ENCODE measurements at places on chromosomes 5 and 9. TPM values are rescaled to one million over a fixed set of nuclear protein-coding genes. Genes with fewer than 3 reads are reported as not detected.

- no peak for ATAC-seq
Observed at GRCh38 chr9:97850746-97851445, 2.1 kb upstream of the FOXE1 start.

DNA sequence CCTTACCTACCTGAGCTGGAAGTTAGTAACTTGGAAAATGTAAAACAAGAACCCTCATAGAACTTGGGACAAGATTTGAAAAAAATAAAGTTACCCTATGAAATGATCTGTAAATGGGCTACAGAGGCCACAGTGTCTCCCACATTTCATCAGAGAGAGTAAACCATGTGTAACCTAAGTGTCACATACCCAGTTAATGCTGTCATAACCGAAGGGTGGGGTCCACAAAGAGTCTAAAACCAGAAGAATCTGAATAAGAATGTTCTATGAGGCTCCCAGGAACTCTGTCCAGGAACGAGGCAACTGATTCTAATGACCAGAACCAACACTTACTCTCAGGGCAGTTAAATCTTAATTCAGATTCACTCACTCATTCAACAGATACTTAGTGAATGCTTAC, 1.0 kb upstream of the FAM13B start:
- no peak for ATAC-seq

DNA sequence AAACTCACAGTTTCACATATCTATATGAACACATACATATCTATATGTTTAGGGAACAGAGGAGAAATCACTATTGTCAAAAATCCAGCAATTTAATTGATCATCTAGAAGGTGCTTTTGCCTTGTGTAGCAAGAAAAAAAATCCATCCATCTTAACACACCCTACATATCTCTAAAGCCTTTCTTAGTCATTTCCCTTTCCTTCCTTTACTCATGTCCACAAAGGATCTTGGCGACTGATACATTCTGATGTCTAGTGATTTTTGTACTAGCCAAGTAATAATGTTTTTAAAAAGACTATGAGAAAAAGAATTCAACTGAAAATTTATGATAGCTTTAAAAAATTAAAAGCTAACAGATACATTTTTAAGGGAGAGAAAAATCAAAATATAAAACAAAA, 22.5 kb downstream of the ZDHHC21 start:
- ATAC-seq = no peak

Gene CCNO
- 2.2 TPM for total RNA-seq

Gene FLT4
- 1.9 TPM for total RNA-seq

Gene EQTN
- not detected for total RNA-seq

Gene PTGES
- total RNA-seq = 9.1 TPM

Gene GABRB2
- not detected for total RNA-seq
